ENCODE measurements at places on chromosomes 2 and 18.

- DNase-seq, result no peak
Measured at GRCh38 chr2:48448274-48449061, 81.5 kb upstream of the STON1 start.

GRCh38 chr2:165621086-165621560 is 151.6 kb downstream of the CSRNP3 start:
- no peak for DNase-seq

DNA sequence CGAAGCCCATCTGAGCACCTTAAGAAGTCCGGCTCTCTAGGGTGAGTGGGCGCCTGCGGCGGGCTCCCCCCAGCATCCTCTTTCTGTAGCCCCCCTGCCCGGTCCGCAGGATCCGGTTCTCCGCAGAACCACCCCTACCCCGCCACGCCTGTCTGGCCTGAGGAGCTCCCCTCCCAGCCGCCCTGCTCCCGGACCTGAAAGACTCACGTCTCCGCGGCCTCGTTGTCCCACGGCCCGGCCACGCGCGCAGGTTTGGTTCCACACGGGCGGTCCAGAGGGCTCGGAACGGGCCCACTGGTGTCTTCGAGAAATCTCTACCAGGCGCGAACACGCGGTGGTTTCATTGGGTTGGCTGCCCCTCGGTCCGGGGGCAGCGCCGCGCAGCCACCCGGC is 237 bp downstream of the SLC39A6 start:
- DNase-seq, result no peak

- no peak for DNase-seq
Measured at GRCh38 chr2:69164061-69164778, 151.2 kb downstream of the ANTXR1 start.

- DNase-seq, result no peak
Measured at GRCh38 chr2:46117379-46117778, 179.8 kb upstream of the EPAS1 start.

Measured in stimulated activated CD8-positive, alpha-beta memory T cell treated with anti-CD3 and anti-CD28 coated beads, Interleukin-7, amount 100 ng/mL, for 1 hour (primary cell).